ENCODE measurements at places on chromosomes 3 and 15.

- DNase-seq, result no peak
These were observed 68.6 kb downstream of the ITGA11 start for GRCh38 chr15:68363353-68363752.

- no peak for DNase-seq
These were observed 39.4 kb downstream of the LEO1 start for GRCh38 chr15:51932161-51932560.

DNA sequence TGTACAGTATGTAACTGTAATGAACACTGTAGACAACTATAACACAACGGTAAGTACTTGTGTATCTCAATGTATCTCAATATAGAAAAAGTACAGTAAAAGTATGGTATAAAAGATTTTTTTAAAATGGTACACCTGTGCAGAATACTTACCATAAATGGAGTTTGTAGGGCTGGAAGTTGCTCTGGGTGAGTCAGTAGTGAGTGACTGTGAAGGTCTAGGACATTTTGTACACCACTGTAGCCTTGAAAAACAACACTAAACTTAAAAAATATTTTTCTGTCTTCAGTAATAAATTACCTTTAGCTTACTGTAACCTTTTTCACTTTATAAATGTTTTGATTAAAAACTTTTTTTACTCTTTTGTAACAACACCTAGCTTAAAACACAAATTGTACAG, 142.9 kb downstream of the ATG7 start:
- DNase-seq, result no peak

DNA sequence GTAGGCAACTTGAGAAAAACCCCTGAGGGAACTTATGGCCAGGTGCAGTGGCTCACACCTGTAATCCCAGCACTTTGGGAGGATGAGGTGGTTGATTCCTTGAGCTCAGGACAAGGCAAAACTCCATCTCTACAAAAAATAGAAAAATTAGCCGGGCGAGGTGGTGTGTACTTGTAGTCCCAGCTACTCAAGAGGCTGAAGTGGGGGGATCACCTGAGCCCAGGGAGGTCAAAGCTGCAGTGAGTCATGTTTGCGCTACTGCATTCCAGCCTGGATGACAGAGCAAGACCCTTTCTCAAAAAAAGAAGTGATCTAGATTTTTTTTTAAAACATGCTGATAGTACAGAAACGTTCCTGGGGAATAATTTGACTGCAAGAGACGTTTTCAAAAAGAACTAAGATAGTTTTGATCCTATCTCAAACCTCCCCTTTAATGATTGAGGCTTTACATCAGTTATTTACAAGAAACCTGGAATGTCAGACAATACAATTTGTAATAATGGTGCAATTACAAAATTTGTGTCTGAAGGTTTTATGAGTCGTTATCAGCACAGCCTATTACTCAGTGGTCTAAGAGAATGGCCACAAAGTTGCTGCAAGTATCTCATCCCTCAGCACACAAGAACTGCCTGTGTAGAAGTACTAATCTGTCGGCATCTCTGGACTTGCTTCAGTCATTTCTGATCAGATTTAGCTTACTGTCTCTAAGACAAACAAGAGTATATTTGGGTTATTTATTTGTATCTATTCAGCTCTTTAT, 32.2 kb upstream of the KLHL25 start:
- no peak for DNase-seq

DNA sequence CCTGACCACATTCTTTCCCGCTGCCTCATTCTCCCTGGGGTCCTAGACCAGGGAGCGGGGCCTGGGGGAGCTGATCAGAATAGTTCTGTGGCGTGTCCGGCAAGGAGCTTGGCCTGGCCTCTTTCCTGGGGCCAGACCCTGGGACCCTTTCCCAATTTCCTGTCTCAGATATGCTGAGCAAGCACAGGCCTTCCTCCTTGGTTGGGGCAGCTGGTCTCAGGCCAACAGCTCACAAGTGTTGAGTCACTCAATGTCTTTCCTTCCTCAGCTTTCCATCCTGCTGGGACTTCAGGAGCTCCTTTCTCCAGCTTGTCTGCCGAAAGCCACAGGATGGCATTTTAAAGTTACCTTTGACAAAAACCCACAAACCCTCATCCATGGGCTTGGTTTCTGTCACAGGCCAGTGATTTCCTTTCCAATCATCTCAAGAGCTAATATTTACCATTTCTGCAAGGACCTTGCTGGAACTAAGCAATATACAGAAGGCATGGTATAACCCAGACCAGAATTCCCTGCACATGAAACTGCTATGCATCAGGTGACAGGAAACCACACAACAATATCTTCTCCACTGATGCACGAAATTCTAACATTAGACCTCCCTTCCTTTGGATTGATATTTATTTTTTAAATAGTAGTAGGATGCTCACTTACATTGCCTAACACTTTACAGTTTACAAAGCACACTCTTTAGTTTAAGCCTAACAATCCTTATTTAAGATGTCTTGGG, 19.5 kb upstream of the TIMP4 start:
- DNase-seq, result no peak

DNA sequence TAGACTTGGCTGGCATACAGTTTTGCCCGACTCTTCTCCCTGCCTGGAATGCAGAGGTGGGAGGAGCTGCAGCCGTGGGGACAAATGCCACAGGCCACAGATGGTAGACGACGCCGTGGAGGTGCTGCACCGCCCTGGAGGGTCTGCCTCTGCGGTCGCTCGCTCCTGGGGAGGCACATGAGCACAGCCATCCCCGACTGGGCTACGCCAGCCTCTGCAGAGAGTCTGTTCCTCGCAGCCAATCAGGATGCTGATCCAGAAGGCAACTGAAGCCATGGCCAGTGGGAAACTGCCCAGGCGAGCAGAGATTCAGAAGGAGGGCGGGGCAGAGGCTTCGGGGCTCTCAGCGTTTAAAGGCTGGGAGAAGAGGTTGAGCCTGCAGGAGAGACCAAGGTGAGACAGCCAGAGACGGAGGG, 11.9 kb upstream of the LRRC15 start:
- no peak for DNase-seq

GRCh38 chr3:153963012-153963411, 158.2 kb upstream of the ARHGEF26 start:
- no peak for DNase-seq

DNA sequence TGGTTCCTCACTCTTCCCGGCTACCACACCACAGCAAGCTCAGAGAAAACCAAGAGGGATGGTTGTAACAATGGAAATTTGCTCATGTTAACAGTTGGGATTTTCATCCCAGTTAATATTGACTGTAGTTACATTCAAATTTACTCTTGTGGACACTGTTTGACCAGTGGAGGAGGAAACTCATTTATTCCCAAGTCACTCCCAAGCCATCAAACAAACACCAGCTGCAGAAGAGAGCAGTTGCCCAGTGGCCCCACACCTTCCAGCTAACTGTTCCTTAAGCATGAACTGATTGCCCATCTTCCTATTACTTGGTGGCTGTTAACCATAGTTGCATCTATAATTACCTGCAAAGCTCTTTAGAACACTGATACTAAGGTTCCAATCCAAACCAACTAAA, 24.1 kb upstream of the MECOM start:
- DNase-seq, result no peak

DNA sequence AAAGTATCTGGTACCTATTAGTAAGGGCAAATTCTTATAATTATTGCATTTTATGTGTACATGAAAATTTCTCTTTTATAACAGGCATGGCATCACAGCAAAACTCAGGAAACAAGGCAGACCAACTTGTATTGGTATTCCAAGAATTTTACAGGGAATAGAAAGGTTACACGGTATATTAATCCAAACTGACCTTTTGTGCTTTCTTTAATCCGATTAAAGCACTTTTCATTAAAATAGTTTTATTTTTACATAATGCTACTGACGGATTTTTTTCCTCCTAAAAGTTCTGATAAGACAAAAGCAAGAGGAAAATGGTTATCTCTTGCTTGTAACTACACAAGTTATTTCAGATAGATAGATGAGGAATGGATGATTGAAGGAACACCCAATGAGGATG, 137.0 kb upstream of the SLCO3A1 start:
- DNase-seq, result no peak

DNA sequence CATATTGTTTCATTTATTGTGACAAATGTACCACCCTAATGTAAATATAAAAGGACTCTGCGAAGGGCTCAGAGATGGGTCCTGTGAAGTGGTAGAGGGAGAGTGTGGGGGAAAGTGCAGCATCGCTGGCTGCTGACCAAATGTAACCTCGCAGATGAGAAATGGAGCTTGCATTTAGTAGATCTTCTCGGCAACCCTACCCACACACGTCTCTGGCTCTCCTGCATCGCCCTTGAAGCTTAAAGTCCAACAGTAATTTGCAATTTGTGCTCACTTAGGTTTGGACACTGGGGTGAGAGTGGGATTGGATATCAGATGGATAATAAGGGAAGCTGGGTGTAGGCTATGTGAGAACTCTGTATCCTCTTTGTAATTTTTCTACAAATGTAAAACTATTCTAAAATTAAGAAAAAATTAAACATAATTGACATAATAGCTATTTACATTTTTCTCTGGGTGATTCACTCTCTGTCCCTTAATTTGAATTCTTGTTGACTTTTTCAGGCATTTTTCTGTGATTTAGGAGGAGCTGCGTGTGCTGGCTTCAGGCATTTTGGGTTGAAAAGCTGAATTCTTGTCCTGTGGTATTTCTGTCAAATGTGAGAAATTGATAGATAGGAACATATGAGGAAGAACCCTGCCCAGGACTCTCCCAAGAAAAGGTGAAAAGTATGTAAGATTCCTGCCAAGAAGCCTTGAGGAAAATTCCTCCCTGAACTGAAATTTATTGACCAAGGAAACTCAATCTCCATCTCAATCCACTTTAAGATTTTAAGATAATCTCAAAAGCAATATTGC, 524.7 kb upstream of the MCTP2 start:
- DNase-seq, result no peak

DNA sequence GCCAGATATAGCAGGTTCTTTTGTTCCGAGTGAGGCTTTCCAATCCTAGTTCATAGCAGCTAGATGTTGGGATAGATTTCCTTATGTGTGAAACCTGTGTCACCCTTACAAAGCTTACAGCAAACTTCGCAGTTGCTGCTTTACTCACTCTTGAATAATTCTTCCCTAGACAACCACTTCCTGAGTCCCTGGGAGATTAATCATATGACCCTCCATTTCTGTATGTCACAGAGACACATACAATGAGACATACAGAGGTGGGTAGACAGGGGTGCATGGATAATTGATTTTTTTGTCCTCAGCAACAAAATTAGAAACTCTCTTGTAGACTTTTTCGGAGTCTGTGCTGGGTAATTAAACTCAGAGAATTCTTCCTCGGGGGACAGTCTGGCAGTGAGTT, 163.2 kb downstream of the NSUN3 start:
- no peak for DNase-seq

GRCh38 chr3:64730681-64731080, 42.9 kb upstream of the ADAMTS9 start:
- DNase-seq, result no peak

DNA sequence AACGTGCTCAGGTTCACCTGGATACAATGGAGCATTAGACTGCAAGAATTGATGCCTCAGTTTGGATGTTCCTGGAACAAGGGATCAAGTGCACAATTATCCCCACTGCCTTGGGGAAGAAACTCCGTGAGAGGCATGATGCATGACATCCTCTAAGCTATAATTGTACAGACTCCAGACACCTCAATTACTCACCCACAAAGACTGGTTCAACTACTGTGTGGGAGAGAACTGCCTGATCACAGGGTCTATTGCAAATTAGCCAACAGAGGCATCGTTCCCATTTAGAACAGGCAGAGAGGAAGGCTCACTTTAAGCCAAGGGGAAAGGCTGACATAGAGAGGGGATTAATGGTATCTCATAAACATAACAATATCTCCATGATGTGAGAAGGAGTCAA, 43.5 kb downstream of the ARRDC4 start:
- DNase-seq, result no peak

GRCh38 chr3:183513046-183513706, 42.3 kb downstream of the KLHL6 start:
- no peak for DNase-seq

GRCh38 chr3:123778991-123779622, 105.0 kb downstream of the MYLK start:
- no peak for DNase-seq

GRCh38 chr3:50166620-50167019, 11.5 kb downstream of the SEMA3F start:
- no peak for DNase-seq

DNA sequence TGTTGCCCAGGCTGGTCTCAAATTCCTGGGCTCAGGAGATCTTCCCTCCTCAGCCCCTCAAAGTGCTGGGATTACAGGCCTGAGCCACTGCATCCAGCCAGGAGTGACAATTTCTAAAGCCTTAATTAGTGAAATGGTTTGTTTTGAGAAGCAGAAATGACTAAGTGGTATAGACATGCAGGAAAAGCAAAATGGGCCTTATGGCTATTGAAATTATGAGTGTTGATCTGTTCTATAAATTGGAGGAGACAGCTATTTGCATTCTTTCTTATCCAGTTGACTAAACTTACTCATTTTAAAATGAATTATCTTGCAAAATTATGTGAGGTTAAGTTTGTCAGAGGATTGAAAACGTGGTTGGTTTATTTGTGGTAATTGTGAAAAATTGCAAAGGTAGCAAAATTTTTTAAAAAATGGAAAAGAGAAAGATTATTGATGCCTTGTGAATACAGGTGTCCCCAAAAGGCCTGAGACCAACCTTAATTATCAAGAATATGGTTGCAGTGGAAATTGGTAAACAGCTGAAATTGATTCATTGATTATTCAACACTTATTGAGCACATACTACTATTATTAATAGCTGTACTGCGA, 7.9 kb downstream of the RAP2B start:
- DNase-seq, result no peak

Data from NCI-H2107 (cell line).